ENCODE measurements at places on chromosomes 3 and 15.
A peak's percentile ranks its signal among the peaks of the same experiment; 100 is the strongest.

- DNase-seq = peak; percentile 40
These were observed 25.6 kb downstream of the HACD2 start for GRCh38 chr3:123559040-123559861.

DNA sequence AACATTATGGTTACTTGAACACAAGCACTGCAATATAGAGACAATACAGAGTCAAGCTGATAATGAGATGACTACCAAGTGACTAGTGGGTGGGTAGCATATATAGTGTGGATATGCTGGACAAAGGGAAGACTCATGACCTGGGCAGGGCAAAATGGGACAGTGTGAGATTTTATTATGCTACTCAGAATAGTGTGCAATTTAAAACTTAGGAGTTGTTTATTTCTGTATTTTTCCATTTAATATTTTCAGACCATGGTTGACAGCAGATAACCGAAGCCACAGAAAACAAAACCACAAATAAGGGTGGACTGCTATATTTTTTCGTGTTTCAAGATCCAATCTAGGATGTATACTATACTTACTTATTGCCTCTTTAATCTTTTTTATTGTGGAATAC is 19.6 kb downstream of the GALK2 start:
- peak; percentile 8 for DNase-seq

DNA sequence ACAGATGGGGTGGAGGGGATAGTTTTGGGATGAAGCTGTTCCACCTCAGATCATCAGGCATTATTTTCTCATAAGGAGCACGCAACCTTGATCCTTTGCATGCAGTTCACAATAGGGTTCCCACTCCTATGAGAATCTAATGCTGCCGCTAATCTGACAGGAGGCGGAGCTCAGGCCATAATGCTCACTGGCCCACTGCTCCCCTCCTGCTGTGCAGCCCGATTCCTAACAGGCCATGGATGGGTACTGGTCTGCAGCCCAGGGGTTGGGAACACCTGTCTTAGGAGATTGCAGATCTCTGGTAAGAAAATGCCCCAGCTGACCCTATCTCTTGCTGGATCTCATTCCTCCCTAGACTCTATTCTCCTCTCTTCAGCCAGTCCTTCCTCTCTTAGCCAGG is 6.8 kb downstream of the CSTA start:
- DNase-seq = no peak

DNA sequence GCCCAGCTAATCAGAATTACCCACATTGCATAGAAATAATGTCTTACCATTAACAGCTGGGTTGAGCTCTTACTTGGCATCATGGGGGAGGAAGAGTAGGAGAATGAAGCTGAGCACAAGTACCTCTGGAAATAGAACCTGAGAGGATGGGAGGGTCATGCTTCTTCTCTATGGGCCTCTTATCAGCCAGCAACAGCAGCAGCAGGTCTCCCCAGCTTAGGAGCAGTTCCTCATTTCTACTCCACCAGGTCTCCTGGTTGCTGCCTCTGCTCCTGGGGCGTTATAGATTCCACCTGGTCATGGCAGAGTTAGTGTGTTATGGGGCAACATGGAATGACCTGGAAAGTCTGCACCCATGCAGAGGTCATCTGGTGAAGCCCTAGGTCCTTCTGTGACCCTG is 3.4 kb downstream of the FSD2 start:
- DNase-seq = no peak

All from LHCN-M2 (cell line).